ENCODE measurements at places on chromosomes 3 and 15. TPM values are rescaled to one million over a fixed set of nuclear protein-coding genes. Genes with fewer than 3 reads are reported as not detected.

TRIM42 gene
- total RNA-seq = not detected

P2RY13 gene
- total RNA-seq = not detected

LOXL1 gene
- 129 TPM for total RNA-seq

ST3GAL6 gene
- total RNA-seq = 6.3 TPM

FBN1 gene
- total RNA-seq = 81.2 TPM

CKMT1A gene
- not detected for total RNA-seq

LRRC3B gene
- total RNA-seq = not detected

AQP9 gene
- total RNA-seq = 0.13 TPM

SIDT1 gene
- not detected for total RNA-seq

GOLGA8M gene
- total RNA-seq = 0.64 TPM

ATP13A5 gene
- not detected for total RNA-seq

SEMA5B gene
- 0.94 TPM for total RNA-seq

FETUB gene
- total RNA-seq = not detected

UBA7 gene
- total RNA-seq = 24.8 TPM

GRCh38 chr15:29674661-29675533 lies 147.4 kb downstream of the TJP1 start:
- DNase-seq = peak; percentile 43

- no peak for DNase-seq
These were observed 105.6 kb upstream of the DLG1 start for GRCh38 chr3:197404030-197404429.

DNA sequence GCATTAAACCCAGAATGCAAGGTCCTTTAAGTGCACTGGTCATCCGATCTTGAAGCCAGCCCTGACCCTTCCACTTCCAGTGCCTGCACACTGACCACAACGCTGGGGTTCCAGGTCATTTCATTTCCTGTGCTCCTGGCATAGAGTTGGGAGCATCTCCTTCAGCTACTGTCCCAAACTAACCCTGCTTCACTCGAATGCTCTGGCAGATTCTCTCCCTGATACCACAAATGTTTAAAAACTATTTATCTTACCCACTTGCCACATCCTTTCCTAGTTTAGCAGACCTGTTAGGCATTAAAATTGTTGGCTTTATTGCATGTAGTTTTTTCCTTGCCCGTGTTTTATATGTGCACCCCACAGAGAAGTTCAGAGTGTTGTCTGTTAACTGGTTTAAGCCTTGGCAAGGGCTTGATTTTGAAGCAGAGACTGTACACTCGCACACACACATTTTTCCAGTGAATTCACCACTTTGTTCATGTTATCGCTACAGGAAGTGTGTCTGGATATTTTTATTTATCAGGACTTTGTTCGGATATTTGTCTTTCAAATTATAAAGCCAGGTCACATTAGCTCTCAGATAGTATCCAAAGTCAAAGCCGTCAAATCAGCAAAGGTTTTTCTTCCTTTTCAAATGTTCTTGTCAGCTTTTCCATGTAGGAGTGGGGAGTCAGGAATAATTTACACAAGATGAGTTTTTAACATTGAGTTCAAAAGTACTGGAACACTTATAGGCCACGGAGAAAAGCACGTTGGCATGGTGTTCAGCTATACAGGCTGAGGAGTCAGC lies 77.3 kb downstream of the ABI3BP start:
- DNase-seq = no peak

DNA sequence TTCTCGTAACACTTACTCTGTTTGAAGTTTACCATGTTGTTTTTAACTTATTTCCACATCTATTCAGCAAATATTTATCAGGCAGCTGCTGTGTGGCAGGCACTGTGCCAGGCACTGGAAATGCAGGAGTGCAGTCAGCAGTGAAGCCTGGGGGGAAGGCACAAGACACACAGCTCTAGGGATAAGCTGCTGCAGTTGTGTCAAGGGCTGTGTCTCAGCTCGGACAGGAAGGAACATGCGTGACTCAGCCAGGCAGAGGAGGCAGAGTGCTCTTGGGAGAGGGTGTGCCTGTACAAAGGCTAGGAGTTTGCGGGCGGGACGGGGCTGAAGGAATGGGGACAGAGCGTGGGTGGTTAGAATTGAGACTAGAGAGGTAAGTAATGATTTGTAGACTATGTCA lies 24.7 kb downstream of the LYSMD4 start:
- DNase-seq = peak; percentile 93

GRCh38 chr3:119636891-119637611 lies 23.3 kb downstream of the POPDC2 start:
- peak; percentile 13 for DNase-seq

GRCh38 chr3:194689493-194689944 lies 3.8 kb downstream of the FAM43A start:
- peak; percentile 25 for DNase-seq

- no peak for DNase-seq
These were observed 25.5 kb upstream of the PIK3R4 start for GRCh38 chr3:130772129-130772528.

DNA sequence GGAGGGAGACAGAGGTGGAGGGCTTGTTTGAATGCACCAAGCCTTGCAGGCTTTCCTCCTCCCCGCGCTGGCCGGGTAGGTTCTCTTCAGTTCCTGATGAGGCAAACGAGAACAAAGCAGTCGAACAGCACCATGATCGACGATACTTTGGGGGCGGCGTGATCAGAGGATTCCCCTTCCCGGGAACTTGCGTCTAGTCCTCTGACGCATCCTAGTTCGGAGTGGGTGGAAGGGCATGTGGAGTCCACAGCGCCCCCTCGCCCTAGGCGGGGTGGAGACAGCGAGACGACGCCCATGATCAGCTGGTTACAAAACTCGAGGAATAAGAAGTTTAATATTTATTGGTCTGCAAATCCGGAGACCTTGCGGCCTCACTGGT lies 452 bp upstream of the SV2B start:
- no peak for DNase-seq

DNA sequence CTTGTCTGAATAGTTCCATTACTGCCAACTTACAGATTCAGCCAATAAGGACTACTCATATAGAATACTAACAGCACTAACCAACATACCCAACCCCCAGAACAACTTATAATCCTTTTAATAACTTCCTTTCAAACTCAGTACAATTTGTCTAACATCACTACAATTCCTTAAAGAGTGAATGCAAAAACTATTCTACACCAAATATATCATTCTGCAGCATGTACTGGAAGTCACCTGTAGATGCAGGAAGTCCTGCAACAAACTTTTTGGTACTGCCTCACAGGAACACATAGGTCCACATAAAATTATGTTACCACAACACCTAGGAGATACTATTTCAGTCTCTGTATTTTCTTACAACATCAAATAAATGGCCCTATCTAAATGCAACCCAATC lies 2.1 kb downstream of the CCNL1 start:
- DNase-seq = no peak

- DNase-seq = no peak
These were observed 8.1 kb upstream of the EIF4E3 start for GRCh38 chr3:71733319-71733718.

- peak; percentile 92 for DNase-seq
These were observed 28.3 kb upstream of the ALDH1L1 start for GRCh38 chr3:126208606-126209256.

DNA sequence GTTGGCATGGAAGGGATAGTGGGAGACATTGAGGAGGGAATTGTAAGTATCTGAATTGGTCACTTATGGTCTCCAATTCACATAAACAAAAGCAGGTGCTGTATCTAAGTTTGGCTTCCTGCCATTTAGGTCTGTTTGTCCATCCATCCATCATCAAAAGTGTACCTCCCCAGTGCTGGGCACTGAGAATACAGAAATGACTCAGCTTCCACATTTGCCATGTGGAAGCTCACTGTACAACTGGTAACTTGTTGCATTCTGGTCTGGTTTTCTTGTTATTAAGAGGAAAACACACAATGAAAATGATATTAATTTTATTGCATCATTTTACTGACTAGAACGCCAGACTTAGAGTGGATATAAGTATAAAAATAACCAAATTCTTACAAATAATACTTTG lies 30.9 kb upstream of the MUC13 start:
- DNase-seq = no peak

DNA sequence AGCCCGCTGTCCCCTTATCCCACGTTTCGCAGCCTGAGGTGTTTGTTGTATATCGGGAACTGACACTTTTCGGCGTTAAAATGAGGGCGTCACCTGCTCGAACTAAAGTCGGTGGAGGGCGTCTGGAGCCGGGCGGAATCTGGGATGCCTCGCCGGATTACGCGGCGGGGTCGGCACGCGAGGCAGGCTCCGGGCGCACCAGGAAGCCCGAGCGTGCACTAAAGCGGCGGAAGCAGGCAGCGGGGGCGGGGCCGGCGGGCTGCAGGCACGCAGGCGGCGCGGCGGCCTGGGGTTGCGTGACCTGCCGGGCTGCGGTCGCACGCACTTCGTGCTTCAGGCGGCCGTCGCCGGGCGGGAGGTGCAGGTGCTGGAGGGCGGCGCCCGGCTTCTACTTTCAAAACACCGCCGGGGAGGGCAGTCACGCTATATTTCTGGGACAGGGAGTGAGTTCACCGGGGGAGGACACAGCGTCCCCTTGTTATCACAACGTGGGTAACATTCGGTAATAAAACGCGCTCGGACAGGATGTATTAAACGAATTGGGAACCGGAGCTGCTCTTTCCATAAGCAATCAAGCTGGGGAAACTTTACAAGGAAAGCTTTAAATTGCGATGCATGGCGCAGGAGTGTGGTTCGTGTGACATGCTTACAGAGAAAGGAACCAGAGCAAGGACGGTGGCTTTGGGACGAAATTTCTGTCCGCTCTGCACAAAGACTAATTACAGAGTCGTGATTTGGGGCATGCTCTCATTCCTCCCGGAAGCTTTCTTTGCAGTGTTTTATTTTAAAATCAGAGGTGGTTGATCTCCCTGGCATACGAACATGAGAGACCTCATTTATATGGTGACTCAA lies 9.1 kb upstream of the LEKR1 start:
- peak; percentile 93 for DNase-seq

DNA sequence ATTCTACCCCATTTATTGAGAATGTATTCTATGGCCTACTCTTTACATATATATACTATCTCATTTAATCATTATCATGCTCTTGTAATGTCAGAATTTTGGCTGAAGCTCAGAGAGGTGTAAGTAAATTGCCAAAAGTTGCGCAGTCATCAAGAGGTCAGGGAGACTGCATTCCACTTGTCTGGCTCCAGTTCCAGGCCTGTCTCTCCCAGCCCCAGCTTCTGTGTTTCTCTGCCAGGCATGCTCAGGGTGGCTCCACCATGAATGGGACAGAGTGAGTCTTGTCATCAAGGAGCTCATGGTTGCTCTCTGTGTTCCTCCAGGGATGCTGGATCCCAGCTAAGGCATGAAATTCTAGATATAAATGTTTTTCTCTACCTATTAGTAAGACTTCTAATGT lies 635.1 kb upstream of the MDFIC2 start:
- DNase-seq = no peak

GRCh38 chr3:172980849-172981248 lies 160.2 kb downstream of the SPATA16 start:
- DNase-seq = no peak

- no peak for DNase-seq
These were observed 2.7 kb downstream of the FAN1 start for GRCh38 chr15:30906366-30906765.

- no peak for DNase-seq
These were observed 299.4 kb upstream of the RORA start for GRCh38 chr15:61528581-61528910.

- DNase-seq = no peak
These were observed 1.1 kb upstream of the PLCH1 start for GRCh38 chr3:155745795-155746550.

DNA sequence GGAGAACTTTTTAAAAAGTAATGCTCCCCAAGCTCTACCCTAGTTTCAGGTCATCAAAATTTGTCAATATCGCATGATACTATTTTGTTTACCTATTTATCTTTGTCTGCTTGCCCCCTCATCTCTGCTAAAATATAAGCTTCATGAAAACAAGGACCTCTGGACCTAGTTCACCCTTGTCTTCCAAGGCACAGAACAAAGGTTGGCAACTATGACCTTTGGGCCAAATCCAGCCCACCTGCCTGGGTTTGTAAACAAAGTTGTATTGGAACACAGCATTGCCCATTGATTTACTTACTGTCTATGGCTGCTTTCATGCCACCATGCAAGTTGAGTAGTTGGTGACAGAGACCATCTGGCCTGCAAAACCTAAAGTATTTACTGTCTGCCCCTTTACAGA lies 462.2 kb upstream of the SUCLG2 start:
- DNase-seq = no peak

- no peak for DNase-seq
These were observed 19.7 kb upstream of the NCK1 start for GRCh38 chr3:136842294-136842693.

- no peak for DNase-seq
These were observed 17.2 kb upstream of the CRABP1 start for GRCh38 chr15:78322724-78323521.

DNA sequence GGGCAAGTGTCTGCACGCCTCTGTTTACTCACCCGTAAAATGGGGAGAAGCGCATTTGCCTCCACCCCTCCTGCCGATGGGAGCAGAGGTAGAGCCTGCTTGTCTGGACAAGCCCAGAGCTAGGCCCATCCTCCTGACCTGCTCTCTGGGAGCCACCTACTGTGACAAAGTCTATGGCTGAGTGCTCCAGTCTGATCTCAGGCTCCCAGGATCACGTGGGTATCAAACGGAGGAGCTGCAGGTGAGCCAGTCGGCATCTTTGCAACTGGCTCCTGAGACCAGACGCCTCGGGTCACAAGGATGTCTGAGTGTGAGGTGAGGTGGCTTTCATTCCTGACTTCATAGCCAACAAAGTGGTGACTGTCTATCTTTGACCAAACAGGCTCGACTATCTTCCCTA lies 2.1 kb upstream of the ALDH1A3 start:
- no peak for DNase-seq

DNA sequence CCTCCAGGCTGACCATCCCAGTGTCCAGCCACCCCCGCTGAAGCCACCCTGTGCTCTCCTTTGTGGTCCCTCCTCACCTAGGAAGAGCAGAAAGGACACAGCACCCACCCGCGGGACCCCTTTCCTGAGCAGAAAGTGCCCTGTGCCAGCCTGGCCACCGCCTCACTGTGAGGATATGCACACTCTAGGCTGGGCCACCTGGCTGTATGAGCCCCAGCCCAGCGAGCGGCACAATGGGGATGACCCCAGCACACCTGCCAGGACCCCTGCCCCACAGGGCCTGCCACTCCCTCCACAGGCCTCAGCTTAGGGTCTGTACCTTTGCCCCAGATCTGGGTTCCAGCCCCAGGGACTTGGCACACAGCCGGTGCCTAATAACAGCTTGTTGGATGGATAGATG lies 47.9 kb upstream of the FURIN start:
- no peak for DNase-seq

GRCh38 chr3:190738636-190739155 lies 123.8 kb downstream of the GMNC start:
- DNase-seq = no peak

DNA sequence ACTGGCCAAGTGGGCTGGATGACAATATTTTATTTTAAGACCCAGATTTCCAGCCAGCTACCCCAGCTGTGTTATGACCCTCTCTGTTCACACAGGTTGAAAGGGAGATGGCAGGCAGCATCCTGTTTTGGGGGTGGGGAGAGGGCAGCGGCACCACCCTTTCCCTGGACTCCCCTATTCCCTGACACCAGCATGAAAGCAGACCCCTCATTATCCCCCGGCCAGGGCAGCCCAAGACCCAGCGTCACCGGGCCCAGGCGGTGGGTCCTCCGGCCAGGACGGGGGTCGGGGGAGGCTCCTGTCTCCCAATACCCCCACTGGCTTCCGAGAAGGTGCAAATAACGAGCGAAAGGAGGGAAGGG lies 127.6 kb upstream of the MEF2A start:
- DNase-seq = no peak

GRCh38 chr3:143337387-143337786 lies 217.8 kb downstream of the CHST2 start:
- DNase-seq = peak; percentile 13

GRCh38 chr3:72836923-72837322 lies 11.3 kb downstream of the SHQ1 start:
- no peak for DNase-seq
